ENCODE measurements at places on chromosomes 5 and 9.

DNA sequence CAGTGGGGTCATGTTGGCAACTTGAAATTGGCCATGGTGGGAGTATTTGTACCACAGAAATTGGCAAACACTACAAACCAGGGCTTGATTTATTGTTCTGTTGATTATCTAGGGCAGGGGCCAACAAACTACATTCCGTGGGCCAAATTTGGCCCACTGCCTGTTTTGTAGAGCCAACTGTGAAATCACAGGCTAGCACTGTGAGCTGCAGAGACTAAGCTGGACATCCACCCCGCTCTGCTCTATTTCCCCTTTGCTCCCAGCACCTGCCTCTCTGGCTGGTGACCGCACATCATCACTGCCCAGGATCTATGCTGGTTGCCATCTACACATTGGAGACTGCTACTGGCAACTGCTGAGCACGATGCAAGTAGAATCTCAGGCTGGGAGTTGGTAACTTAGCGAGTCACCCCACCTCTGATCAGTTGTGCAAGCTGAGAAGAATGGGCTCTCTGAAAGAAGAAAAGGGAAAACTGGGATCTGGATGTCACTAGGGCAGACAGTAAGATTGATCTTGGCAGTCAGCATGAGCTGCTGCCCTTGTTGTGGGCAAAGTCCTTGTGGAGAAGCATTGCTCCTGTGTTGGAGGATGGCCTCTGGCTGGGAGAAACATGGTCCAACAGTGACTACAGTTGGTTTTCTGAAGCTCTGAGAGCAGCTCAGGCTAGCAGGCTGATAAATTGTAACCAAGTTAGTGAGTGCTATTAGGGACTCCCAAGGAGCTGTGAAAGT, 144.7 kb upstream of the RAD23B start:
- DNase-seq, result no peak

- no peak for DNase-seq
These were observed 154.4 kb upstream of the ZNF462 start for GRCh38 chr9:106708475-106709146.

GRCh38 chr5:43780586-43780985, 177.6 kb downstream of the NNT start:
- DNase-seq, result no peak

GRCh38 chr5:7794823-7795222, 56.1 kb downstream of the CFAP90 start:
- no peak for DNase-seq

GRCh38 chr5:65244031-65244430, 237.7 kb downstream of the ADAMTS6 start:
- DNase-seq, result no peak

- DNase-seq, result no peak
These were observed at the start of gene GPX3 for GRCh38 chr5:151020304-151021110. Gene GPX3, plus strand, starts transcription at chr5:151020591. Its CDS starts 64 bp downstream, at chr5:151020655.

DNA sequence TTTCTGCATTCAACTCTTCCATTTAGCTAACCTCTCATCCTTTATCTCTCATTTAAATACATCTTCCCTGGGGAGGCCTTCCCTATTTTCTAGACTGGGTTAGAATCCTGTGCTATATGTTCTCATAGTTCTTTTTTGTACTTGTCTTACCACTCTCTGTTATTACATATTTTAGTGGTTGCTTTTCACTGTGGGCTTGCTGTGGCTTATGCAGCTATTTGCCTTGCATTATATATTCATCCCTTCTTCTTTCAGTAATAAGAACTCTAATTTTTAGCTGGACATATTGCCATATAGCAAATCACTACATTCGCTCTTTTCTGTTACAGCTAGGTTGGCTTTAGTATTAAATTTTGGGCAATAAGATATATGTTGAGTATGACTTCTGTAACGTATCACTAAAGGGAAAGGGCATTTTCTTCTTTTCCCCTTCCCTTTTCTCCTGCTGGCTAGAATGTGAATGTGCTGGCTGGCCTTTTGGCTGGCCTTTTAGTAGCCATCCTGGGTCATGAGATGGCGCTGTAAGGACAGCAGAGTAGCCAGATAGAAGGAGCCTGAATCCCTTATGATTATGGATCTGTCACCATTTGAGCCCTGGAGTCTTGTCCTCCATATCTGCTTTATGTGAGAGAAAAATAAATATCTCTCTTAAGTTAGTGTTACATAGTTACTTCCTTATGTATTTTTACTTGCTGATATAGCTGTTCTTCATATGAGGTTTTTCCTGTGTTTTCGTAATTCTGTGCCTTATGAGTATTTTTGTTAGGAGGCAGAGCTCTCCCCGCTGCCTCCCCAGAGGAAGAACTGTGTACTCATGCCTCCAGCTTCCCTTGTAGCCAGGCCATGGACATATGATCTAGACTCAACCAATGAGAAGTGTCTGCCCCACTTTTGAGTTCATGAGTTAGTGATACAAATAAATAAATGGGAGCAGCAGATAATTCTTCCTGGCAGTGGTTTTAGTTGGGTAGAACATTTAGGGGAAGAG, 65.8 kb downstream of the NDUFAF2 start:
- DNase-seq, result no peak

GRCh38 chr5:176396330-176396729, 7.8 kb downstream of the HIGD2A start:
- DNase-seq, result no peak

- peak; percentile 93 for DNase-seq
These were observed at the start of gene SAPCD2 for GRCh38 chr9:137070201-137070905. Gene SAPCD2, minus strand, starts transcription at chr9:137070557. Its CDS starts 97 bp downstream, at chr9:137070460.

DNA sequence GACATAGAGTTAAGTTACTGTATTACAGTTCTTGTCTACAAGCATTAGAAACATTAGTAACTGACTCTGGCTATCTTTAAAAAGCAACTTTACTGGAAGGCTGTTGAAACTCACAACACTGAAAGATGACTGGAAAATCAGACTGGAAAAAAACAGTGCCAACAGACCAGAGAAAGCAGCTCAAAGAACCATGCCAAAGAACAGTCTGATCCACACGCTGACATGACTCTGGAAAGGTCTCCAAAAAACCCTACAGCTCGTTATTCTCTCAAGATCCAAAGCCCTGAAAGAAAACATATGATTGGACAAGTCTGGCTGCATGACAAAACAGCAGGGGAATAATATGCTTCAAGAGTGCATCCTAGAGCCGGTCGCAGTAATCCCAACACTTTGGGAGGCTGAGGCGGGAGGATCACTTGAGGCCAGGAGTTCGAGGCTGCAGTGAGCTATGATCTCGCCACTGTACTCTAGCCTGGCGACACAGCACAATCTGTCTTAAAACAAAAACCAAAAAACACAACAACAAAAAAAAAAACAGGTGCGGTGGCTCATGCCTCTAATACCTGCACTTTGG, 5.6 kb downstream of the GOLPH3 start:
- no peak for DNase-seq

- DNase-seq, result no peak
These were observed 43.5 kb upstream of the COL15A1 start for GRCh38 chr9:98900244-98900643.

DNA sequence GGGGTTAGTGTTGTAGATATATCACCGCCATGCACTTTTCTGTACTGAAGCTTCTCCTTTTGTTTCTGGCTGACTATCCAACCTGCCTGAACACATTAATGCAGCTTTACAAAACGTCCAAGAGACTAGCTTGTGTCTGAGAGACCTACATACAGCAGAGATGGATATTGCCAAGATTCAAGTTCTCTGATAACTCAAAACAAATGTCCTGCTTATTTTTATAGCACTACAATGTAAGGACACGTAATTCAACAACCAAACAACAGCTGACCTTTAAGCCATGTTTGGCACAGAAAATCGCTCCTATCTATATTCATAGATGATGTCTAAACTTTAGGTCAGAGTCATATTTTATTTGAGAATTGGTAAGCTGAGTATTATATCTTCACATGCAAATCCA, 76.2 kb upstream of the NTRK2 start:
- no peak for DNase-seq

DNA sequence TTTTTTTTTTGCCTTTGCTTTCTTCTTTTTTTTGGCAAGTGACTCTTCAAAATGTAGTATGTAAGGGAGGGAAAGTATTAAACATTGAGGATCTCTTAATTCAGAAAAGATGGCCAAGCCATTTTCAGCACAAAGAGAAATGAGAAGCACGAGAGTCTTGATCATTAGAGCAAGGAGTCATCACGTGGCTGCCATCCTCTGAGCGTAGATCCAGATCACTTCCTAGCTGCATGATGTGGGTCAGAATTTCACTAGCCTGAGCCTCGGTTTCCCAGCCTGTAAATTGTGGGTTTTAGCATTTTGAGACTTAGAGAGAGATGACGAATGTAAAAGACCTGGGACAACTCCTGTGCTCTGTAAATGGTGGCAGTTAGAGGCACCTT, 312.9 kb downstream of the ARHGEF28 start:
- DNase-seq, result no peak

DNA sequence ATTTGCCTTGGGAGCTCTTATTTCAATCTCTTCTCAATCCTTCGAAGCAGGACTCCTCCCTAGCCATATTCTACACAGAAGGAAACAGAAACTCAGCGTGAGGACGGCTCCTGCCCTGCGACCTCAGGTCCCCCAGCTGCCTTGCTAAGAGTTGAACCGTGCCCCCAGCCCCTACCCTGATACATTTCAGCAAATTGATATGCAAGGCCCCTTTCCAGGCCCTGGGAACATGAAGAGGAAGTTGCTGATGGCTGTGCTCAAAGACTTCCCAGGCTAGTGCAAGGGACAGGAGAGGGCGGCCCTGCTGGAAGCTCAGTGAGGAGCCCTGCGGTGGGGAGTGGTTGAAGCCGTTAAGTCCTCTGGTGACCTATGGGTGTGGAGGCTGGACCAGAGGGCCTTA, 41.5 kb downstream of the BOD1 start:
- DNase-seq, result no peak

- no peak for DNase-seq
These were observed 218.7 kb downstream of the DCP2 start for GRCh38 chr5:113195251-113195650.

- DNase-seq, result no peak
These were observed 475.4 kb downstream of the DMAC1 start for GRCh38 chr9:7324152-7324598.

GRCh38 chr9:122126331-122127261, 33.0 kb downstream of the NDUFA8 start:
- no peak for DNase-seq

GRCh38 chr5:154829589-154830218, 20.7 kb downstream of the FAXDC2 start:
- no peak for DNase-seq

DNA sequence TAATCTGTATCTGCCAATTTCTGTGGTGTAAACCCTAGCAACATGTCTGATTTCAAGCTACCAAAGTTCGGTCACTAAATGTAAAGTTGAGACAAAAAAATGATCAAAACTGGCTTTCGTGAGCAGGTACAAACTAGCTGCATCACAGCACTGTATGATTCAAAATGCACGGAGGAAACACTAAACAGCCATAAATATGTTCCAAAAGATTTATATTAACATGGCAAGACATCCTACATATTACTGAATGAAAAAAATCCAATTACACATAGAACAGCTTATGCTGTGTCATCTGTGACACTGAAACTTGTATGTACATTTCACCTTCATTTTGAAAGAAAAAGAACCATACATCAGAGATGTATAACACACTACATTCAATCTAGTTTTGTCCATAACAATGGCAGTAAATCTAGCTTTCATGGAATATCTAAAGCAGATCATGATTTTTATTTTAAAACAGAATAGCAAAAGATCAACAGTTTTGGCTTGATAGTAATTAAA, 14.4 kb downstream of the GNAQ start:
- no peak for DNase-seq

DNA sequence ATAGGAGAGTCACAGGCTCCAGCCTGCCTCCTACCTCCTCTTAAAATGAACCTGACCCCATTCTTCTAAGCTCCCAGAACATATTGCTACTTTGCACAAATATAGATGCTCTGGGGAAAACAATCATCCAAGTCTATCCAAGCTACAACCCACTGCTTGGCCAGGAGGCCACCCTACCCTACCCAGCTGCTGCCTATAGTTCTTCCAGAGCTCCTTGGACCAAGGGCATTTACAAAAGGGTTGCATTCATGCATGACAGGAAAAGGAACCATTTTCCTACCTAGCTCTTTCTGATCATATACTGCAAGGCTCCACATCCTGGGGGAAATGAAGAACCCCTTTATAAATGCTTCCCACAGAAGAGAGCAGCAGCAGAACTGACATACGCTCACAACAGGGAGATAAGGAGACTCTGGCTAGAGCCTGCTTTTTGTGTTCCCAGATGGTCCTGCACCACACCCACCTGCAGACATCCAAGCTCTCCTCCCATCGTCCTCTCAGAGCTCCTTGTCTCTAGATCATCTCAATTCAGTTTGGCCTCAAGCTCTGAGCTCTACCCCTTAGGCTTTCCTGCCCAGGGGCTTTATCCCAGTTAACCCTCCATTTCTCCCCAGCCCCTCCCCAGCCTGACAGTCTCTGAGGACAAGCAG, 185.5 kb downstream of the SPOCK1 start:
- DNase-seq, result no peak

DNA sequence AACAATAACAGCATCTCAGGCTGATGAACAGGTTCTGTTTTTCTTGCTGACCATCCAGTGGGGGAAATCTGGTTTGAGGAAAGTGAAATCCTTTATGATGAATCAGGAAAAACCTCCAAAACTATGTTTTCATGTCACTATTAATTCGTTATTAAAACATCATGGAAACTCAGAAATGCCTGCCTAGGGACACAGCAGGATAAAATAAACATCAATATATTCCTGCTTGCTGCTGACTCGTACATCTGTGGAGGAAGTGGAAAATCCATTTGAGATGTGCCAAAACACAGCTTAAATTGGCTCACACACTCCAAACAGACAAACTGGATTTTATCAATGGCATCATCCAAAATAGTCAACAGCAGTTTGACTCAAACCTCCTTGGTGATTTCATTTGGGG, 53.0 kb downstream of the TEK start:
- DNase-seq, result no peak

GRCh38 chr9:107489144-107489673, 360 bp downstream of the KLF4 start:
- no peak for DNase-seq

DNA sequence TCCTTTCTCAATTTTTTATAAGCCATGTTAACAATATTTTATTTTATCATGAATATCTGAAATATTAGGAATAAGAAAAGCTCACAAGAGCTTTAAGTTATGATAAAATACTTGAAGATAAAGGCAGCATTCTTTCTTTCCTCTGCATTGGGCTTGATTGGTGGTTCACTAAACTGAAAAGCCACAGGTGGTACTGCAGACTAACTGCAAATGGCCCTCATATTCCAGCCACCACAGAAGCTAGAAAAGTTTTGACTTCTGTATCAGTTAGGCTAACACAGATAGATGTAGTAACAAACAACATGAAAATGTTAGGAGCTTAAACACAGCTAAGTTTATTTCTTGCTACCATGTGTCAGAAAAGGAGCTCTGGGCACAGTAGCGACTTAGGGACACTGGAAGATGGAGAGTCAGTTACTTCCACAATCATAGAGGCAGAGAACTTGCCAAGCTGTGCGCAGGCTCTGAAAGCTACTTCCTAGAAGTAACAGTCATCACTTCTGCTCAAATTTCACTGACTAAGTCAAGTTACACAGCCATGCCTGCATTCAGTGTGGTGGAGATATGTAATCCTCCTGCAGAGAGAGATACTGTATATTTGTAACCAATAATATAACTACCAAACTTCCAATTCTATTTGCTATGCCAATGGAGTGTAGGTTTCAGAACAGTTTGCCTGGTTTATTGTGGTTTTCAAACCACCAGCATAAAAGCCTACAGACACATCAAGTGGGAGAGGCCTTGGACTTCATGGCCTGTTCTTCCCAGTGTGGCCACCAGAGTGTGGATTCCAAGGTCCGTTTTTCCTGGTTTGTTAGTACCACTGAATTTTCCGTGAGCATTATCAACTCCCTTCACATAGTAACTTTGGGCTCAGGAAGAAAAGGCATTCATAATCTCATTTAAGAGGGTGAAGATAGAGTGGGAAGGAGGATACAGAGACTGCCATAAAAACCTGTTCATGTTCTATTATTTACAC, 268.3 kb downstream of the PJA2 start:
- no peak for DNase-seq

Measured in NCI-H2107 (cell line).